ENCODE measurements at places on chromosomes 3 and 15.

DNA sequence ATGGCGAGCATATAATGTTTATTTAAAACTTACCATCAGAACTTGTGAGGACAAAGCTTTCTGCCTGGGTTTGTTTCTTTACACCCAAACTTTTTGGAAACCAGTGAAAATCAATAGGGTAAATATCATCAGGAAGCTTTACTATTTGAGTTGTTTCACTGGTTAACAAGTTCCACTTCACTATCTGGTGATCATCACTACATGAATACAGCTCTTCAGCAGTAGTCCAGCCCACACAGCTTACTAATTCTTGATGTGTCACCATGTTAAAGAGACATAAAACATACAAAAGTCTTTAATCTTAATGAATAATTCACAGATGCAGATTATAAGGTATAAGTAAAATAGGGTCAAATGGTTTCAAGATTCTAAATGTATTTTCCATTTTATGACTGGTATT is 17.6 kb downstream of the IFT80 start:
- DNase-seq, result no peak

GRCh38 chr3:187318819-187319616 is 27.5 kb upstream of the MASP1 start:
- DNase-seq, result peak; percentile 52

GRCh38 chr15:100141311-100142001 is 200.3 kb downstream of the ADAMTS17 start:
- no peak for DNase-seq

DNA sequence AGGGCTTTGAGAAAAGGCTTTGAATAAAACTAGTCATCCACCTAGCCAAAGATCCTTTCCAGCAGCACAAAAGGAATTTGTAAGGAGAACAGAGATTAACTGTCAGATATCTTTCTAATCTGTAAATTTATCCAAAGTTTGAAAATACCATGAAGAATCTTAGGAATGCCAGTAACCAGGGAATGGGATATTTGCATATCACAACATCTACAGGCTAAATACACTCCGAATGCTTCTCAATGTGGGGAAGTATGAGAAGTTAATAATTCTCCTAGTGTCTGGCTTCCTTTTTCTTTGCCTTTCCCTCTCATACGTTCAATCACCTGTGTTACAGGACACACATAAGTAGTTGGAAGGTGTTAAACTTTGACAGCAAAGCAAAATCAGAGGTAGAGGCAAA is 7.8 kb downstream of the ANAPC13 start:
- no peak for DNase-seq

GRCh38 chr3:21621181-21621651 is 129.8 kb downstream of the ZNF385D start:
- DNase-seq, result no peak

- no peak for DNase-seq
Observed at GRCh38 chr15:86077070-86077469, 2.6 kb upstream of the AGBL1 start.

DNA sequence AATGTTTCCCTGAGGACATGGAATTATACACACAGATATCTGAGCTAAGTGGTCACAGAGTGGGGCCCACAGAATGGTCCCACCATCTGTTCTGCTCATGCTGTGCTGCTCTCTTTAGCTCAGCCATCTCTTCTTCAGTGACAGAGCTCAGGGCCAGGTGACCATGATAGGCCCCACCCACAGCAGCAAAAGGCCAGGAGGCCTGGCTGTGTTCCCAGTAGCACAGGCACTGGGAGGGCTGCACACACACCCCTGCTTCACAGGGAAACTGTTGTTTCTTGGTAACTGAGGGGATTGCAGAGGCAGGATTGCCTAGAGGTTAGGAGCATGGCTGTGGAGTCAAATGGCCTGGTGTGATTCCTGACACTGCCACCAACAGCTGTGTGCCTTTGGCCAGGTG is 4.8 kb upstream of the FBXW12 start:
- no peak for DNase-seq

GRCh38 chr3:71206305-71207165 is 377.0 kb downstream of the FOXP1 start:
- DNase-seq, result no peak

- no peak for DNase-seq
Observed at GRCh38 chr15:99955181-99955525, 221.9 kb upstream of the LYSMD4 start.

- no peak for DNase-seq
Observed at GRCh38 chr3:42670051-42670576, 15.2 kb upstream of the KLHL40 start.

GRCh38 chr15:101323793-101324523 is 28.9 kb upstream of the SNRPA1 start:
- DNase-seq, result no peak

GRCh38 chr3:173586166-173586565 is 188.6 kb downstream of the NLGN1 start:
- DNase-seq, result no peak

DNA sequence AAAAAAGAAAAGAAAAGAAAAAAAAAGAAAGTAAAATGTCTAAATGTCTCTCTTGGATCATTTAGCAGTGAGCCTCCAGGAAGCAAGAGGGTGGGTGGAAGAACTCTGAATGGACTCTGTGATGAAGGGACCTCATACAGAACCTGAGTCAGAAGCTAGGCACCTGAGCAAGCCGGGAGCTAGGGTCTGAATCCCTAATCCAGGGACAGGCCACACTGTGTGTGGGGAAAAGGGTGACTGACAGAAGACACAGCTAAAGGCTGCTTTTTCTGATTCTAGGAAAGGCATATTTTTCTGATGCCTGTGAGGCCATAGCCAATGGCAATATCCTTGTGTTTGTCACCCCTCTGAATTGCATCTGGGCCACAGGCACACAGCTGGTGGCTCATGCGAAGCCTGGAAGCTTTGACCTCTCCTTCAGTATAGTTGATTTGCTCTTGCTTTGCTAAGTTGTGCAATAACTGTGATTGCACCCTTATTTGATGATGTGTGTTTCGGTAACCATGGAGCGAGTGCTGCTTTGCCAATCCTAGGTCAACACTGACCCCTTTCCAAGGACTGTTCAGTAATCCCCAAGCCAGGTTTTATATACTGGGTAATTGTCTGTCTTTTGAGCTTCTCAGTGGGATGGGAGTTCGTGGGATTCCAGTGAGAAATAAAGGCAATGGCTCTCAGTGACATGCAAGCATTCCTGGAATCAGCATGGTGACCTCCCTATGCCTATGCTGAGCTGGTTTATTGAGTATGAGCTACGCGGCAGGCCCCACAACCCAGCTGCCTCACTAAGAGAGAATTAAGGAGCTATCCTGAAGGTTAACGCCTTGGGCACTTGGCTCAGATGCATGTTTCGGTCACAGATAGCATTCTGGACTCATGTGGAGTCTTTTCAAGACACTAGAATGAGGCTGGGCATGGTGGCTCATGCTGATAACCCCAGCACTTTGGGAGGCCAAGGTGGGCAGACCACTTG is 49.0 kb upstream of the OSBPL11 start:
- no peak for DNase-seq

- peak; percentile 70 for DNase-seq
Observed at GRCh38 chr3:185253645-185254410, at the start of gene EHHADH. EHHADH (minus strand) TSS chr3:185254049; CDS start chr3:185254022, 27 bp downstream.

- DNase-seq, result no peak
Observed at GRCh38 chr15:75328493-75329314, 7.2 kb upstream of the COMMD4 start.

DNA sequence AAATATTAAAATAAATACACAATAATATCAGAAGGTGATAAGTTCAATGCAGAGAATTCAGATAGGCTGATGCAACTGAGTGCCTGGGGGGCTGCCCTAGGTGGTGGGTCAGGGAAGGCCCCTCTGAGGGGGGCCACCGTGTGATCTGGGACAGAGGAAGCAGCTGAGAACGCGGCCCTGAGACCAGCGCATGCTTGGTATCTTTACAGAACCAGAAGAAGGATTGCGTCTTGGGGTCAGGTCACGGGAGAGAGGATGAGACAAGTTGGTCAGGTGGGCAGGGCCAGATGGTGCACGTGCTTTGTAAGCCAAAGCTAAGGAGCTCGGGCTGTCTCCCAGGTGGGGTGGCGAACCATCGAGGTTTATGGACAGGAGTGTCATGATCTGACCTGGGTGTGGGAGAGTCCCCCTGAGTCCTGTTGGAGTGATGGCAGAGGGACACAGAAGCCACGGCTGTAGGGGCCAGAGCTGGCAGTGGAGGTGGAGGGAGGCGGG is 121.2 kb downstream of the ETFA start:
- no peak for DNase-seq

GRCh38 chr15:100502651-100503050 is 26.1 kb downstream of the CERS3 start:
- no peak for DNase-seq

DNA sequence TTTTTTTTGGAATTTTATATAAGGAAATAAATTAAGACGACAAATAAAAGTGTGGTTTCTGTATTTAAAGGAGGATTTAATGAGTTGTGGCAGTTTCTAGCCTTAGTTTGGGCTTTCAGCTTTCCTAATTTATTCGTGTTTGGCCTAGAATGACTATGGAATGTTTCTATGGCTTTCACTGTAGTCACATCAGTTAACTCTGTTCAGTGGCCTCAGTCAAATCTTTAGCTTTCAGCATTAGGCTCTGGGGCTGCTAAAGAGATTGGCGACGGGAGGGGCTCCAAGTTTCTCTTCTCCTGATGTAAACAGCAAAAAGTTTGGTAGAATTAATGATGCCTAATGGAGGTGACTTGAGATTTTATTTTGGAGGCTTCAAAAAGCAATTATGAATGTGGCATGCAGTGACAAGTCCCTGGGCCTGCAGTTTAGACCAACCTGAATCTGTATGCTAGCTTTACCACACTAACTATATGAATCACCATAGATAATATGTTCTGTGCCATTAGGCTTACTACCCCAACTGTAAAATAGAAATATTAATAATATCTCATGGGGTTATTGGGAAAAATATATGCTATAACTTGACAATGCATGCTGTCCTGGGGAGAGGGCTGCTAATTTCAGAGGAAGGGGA is 47.1 kb upstream of the ADGRG7 start:
- no peak for DNase-seq

- no peak for DNase-seq
Observed at GRCh38 chr3:123552095-123552714, 32.6 kb downstream of the HACD2 start.

Measured in germinal center (tissue), 1 donor.